ENCODE measurements at places on chromosomes 4 and X.

- DNase-seq, result no peak
Observed at GRCh38 chr4:90495211-90495610, 368.0 kb downstream of the CCSER1 start.

GRCh38 chr4:11428231-11428898, at the start of gene HS3ST1:
HS3ST1 (minus strand) TSS chr4:11428894; CDS start chr4:11400005, 28,889 bp downstream.
- no peak for DNase-seq

DNA sequence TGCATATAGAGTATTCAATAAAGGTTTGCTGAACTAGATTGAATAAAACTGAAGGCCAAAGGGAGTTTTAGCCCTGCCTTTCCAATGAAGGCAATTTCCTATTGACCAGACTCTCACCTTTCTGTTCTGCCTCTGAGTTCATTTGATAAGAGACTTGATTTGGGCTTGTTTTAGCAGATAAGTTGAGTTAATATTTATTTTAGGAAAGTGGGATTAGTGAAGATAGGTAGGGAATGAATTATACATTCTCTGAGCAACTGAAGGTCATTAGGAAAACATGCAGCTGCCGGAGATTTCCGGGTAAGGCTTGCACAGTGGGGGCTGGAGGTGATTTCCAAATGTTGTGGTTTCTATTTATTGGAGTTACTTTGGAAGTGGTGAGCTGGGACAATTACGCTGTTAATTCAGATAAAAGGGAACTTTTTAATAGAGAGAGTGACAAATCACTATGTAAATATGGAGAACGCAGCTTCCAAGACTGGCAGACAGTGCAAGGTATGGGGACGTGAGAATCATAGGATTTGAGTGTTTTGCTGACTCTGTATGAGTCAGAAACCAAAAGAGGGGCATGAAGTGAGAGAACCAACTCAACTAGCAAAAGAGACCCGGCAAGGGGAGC, 553.6 kb upstream of the BOD1L1 start:
- no peak for DNase-seq

- DNase-seq, result no peak
Observed at GRCh38 chr4:151527699-151528098, 118.7 kb downstream of the FHIP1A start.

GRCh38 chr4:76354517-76355473, 48.3 kb downstream of the STBD1 start:
- no peak for DNase-seq

- no peak for DNase-seq
Observed at GRCh38 chr4:139834981-139835391, 169.4 kb downstream of the MGST2 start.

DNA sequence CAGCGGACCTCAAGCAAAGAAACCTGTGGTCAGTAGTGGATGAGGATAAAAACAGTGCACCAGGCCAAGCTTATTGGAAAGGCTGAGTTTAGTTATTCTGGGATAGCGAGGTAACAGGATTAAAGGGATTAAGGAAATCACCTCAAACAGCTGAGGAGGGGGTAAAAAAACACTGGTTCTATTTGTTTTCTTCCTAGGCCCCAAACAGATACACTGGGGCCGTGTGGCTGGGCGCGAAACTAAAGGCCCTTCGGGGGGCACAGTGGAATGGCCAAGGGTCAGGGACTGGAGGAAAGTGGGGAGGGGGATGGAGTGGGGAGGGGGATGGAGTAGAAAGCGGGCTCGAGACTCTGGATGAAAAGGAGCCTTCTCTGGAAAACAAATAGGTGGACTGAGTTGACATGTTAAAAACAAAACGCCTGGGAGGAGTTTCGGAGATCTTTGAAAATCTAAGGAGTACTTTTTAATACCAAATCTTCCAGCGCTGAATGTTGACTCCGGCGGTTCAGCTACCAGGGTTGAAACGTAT, 2.9 kb downstream of the SOX3 start:
- DNase-seq, result no peak

- no peak for DNase-seq
Observed at GRCh38 chrX:37690119-37690518, 4.5 kb downstream of the XK start.

- no peak for DNase-seq
Observed at GRCh38 chr4:149245333-149245732, 570.3 kb downstream of the IQCM start.

DNA sequence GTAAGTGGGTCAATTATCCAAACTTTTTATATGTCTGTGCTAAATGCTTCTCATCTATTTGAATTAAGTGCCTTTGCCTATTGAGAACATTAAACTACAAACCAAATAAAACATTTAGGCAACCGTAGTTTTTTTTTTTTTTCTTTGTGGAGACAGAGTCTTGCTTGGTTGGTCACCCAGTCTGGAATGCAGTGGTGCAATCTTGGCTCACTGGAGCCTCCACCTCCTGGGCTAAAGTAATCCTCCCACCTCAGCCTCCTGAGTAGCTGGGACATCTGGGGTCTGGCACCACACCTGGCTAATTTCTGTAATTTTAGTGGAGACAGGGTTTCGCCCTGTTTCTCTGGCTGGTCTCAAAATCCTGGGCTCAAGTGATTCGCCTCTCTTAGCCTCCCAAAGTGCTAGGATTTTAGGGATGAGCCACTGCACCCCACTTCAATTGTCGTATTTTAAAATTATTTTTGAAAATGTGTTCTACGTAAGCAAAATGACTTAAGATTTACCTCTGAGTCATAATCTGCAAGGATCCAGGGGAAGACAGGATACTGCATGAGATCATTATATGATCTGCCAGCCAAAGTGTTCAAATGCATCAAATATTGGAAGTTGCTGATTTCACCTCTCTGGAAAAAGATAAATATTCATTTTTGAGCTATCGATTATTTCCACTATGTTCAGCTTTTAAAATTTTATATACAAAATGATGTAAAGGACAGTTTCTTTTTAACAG, 125.6 kb downstream of the CDS1 start:
- DNase-seq, result no peak

DNA sequence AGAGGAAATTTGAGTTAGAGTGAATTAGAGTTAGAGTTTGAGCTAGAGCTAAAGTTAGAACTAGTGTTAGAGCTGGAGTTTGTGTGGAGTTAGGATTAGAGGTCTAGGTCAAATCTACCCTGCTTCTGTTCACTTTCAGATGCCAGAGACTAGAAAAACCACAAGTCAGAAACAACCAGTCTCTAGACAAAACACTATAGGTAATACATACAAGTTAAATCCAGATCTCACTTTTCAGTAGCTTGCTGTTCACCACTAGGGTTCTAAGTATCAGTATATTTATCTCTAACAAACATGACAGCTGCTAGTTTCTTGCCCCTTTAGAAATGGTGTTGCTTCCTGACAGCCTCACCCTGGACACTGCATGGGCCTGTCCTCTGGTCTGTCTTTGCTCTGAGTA, 300.7 kb downstream of the ARAP2 start:
- no peak for DNase-seq

GRCh38 chrX:124005228-124005627, 43.7 kb downstream of the STAG2 start:
- no peak for DNase-seq

GRCh38 chrX:73577361-73577760, 14.4 kb downstream of the CHIC1 start:
- DNase-seq, result no peak

DNA sequence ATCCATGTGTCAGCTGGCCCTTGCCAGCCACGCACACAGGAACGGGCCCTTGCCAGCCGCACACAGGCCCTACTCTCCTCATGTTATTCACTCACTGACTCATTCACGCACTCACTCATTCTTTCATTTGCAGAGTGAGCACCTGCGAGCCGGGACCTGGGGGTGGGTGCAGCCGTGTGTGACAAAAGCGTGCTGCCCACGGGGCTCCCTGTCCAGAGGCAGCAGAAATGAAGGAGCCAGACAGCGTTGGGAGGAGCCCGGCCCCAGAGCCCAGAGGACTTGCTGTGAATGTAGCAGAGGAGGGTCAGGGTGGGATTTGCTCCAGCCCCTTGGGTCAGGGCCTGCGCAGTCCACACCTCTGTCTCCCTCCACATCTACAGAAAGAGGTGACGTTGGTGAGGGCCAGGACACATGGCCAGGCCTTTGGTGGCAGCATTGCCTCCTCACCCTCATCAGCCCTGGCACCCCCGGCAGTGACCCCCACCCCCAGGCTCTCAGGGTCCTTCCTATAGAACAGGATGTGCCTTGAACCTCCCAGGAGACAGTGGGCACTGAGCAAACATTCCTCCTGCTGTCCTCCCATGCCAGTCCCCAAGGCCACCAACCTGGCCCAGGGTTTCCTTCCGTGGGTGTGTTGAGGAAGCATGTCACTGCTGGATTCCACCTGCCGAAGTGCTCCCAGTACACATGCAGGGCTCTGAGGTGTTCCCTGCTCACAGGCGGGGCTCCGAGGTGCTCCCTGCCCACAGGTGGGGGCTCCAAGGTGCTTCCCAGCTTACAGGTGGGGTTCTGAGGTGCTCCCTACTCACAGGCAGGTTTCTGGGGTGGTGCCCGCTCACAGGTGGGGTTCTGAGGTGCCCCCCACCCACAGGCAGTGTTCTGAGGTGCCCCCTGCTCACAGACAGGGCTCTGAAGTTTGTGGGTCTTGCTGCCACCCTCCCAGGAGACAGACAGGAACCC, 105.7 kb downstream of the HMX1 start:
- no peak for DNase-seq

DNA sequence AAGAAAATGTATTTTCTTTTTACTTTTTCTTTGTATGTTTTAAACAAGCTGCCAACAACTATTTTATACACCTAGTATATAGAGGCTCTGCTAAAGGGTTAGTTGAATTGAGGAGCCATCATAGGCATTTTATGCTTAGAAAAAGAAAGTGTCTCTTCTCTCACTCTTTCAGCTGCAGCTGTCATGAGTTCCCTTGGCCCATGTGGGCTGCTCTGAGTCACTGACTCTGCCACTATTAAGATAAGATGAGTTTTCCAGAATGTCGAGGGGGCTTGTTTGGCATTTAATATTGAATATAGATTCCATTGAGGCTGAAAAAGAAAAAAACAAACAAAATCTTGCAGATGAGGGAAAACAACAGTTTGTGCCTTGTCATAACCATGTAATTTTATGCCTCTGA, 126.0 kb upstream of the PAQR3 start:
- DNase-seq, result no peak

- DNase-seq, result no peak
Observed at GRCh38 chrX:11792461-11793421, 34.7 kb downstream of the MSL3 start.

- DNase-seq, result no peak
Observed at GRCh38 chrX:138856881-138857604, 145.5 kb upstream of the FGF13 start.

All from effector memory CD4-positive, alpha-beta T cell (primary cell).